ENCODE measurements at places on chromosomes 5 and 9.

DNA sequence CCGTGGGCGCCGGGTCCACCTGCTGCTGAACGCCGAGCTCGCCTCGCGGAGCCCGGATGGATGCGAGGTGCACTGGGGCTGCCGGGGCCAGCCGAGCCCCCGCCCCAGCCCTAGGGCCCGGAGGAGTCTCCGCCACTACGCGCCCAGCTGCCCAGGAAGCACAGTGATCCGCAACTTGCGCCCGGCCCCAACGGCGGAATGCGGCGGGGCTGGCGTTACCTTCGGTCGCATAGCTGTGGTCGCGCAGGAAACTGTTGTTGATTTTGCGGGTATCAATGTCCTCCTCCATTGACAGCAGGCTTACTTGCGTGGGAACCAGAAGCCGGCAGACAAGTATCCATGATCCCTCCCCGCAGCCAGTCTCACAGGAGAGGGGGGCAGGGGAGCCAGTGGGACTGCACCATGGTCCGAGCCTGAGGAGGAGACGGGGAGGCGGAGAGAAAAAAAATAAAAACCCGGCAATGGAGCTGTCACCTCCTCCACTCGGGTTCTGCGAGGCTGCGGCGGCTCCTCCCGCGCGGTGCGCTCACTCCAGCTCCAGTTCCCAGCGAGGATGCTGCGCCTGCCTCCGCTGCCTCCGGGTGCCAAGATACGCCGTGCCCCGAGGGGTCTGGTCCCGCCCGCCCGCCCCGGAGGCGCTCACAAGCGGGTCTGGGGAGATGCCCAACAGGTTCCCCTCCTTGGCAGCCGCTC, 628 bp downstream of the PPP2R2B start:
- DNase-seq = no peak

GRCh38 chr9:109132567-109133021, 12.8 kb upstream of the TMEM245 start:
- DNase-seq = no peak

DNA sequence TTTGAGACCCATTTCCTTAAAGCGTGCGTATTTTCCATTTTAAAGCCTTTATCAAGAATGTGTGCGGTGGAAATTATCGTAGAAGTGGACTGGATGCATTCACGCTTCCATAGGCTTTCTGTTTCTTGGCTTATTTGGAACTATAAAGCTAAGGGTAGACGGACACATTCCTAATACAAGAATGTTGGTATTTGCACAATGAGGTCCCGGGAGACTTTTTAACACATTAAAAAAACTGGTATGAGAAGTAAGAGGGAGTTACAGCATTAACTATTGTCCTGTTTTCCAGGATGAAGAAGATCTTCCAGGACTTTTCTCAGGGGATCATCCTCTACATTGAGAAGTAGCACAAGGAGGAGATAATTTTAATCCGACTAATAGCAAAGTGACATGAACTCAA, 653.0 kb downstream of the MTRR start:
- DNase-seq = no peak

DNA sequence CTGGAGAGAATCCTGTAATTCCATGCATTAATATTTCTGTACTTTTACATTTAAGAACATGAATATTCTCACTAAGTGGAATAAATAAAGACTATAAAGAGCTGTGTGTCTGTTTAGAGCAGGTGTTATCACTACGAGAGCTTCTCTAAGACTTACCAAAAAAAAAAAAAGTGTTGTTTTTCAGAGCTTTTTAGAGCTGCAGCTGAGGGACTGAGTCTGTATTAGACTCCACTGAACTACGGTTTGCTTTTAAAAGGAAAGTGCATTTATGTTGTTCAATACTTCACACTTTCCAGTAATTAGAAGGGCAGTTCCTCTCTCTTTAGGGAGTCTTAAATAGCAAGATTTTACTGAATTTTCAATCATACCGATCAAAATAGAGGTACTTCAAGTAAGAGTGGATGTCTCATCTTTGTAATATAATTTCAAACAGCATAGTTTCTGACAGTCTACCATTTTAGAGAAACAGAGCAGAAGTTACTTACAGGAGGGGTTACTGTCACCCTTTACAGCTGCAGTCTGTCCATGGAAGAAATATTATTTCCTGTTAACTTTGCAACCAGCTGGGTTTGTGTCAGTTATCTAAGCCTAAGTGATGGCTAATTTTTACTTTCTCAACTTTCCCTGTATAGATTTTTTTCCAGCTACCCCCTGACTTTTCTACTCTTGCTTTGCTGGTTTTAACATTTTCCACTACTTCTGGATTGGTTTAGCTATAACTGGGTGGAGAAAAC, 2.4 kb downstream of the SYK start:
- DNase-seq = no peak

GRCh38 chr9:88005240-88005639, 30.9 kb upstream of the CDK20 start:
- DNase-seq = no peak

DNA sequence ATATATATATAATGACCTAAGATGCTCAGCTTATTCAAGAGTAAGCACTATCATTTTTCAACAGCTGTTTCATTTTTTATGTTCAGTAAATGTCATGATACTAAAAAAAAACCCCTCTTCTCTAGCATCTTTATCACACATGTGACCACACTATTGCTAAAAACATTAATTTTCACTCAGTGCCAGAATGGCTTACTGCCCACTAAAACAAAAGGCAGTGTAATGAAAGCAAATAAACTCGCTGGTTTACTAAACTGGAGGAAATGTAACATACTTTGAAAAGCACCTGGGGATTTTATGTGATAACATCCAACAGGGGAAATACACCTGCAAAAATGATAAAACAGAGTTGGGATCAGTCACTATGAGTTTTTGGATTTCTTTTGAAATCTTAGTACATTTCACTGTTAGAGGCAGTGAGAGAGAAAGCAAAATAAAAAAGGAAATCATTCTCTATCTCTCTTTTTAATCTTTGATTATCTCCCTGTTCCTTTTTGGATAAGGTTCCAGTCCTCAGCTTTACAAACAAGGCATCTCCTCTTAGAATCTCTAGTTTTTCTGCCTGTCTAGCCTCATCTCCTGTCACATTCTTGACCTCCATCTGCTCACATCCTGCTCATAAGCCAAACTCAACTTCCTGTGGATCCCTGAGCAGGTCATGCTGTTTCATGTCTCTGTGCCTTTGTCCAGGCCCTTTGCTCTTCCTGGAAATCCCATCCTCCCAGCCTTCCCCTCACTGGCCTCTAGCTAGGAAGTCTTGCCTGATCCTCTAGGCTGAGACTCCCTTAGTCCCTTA, 338.0 kb downstream of the MAN2A1 start:
- no peak for DNase-seq

GRCh38 chr5:173180331-173180730, 36.0 kb downstream of the BNIP1 start:
- no peak for DNase-seq

- no peak for DNase-seq
These were observed 244.6 kb downstream of the DMRT2 start for GRCh38 chr9:1294641-1295258.

DNA sequence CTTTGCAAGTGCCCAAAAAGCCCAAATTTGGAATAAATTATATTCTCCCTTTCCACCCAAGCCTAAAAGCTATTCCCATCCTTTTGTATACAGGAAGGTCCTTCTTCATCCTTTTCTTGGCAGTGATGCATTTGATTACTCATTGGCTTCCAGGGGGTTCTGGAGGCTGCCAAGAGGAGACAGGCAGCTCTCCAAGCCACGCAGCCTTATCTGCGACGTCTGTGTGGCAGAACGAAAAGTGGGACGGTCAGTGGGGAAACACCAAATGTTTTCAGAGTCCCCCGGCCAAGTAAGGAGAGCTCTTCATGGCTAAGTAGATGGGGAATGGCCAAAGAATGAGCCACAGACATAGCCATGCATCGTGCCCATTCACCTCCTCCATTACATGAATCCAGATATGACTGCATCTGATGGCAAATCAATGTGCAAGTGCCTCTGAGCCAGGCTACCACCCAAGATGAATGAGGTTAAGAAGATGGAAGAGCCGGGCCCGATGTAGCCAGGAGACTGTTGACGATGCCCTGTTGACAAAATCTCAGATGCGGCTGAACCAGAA, 12.1 kb downstream of the ADAM19 start:
- DNase-seq = peak; percentile 27

DNA sequence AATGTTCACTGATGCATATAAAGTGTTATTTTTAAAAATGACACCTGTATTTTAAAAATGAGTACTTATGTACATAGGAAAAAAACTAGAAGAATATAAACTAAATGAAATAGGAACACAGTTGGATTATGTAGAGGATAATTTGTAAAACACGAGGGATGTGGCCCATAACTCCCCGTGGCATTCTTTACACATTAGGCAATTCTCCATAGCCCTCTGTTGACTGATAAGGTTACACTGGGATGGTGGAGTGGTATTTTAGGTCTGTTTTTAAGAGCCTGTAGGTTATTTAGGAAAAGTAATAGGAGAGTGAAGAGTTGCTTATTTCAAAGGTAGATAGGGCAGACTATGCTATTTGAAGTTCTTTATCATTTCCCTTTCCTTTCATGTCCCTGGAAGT, 1.8 kb downstream of the CAVIN4 start:
- no peak for DNase-seq

DNA sequence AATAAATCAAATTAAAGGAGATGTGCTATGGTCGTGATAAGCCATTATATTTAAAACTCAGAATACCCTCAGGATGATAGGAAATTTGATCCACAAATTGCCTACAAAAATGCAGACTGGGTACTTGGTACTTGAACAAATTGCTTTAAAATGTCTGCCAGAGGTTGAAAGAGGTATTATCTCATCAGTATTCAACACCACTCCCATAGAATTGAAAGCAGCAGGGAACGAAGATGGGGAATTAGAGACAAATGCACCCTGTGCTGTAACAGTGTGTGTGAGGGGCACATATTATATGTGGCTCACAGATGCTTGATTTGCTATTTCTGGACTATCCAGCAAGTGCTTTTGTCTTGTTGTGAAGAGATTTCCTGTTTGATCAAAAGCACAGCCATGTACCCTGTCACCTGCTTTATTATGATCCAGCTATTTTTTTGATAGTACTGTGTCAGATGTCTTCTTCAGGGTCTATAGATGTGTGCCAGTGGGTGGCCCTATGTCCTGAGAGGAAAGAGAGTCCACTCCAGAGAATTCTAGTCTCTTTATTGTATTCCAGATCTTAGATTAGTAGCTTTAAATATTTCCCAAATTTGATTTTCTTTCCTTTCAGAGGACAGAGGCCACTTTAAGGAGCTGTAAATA, 120.1 kb downstream of the XRCC4 start:
- no peak for DNase-seq

DNA sequence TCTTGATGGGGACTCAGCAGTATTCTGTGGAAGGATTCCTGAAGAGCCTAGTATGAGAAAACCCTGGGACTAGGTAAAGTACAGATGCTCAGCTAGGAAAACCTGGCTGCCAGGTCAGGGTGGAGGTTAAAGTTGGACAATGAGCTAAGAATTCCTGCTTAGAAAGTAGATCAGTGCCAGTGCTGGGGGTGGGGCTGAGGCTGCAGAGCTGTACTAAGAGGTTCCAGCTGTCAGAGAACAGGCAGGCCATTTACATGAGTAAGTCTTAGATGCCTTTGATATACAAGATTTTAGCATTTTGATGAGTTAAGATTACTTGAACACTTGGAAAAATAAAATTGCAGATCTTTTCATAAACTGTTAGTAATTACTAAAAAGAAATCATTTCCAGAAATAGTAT, 332.3 kb upstream of the NUDT12 start:
- peak; percentile 15 for DNase-seq

GRCh38 chr5:140673187-140673976, at the start of gene DND1:
DND1 (minus strand) TSS chr5:140673576; CDS start chr5:140673542, 34 bp downstream.
- DNase-seq = no peak

- DNase-seq = peak; percentile 3
These were observed 52.0 kb downstream of the EXD3 start for GRCh38 chr9:137370865-137371520.

- no peak for DNase-seq
These were observed 68.5 kb upstream of the RAI14 start for GRCh38 chr5:34587355-34588241.

- DNase-seq = peak; percentile 34
These were observed 4.3 kb downstream of the LCP2 start for GRCh38 chr5:170293273-170293672.

- no peak for DNase-seq
These were observed 50.3 kb downstream of the PHAX start for GRCh38 chr5:126651013-126651577.

GRCh38 chr5:124706729-124707361, 39.6 kb downstream of the ZNF608 start:
- no peak for DNase-seq

DNA sequence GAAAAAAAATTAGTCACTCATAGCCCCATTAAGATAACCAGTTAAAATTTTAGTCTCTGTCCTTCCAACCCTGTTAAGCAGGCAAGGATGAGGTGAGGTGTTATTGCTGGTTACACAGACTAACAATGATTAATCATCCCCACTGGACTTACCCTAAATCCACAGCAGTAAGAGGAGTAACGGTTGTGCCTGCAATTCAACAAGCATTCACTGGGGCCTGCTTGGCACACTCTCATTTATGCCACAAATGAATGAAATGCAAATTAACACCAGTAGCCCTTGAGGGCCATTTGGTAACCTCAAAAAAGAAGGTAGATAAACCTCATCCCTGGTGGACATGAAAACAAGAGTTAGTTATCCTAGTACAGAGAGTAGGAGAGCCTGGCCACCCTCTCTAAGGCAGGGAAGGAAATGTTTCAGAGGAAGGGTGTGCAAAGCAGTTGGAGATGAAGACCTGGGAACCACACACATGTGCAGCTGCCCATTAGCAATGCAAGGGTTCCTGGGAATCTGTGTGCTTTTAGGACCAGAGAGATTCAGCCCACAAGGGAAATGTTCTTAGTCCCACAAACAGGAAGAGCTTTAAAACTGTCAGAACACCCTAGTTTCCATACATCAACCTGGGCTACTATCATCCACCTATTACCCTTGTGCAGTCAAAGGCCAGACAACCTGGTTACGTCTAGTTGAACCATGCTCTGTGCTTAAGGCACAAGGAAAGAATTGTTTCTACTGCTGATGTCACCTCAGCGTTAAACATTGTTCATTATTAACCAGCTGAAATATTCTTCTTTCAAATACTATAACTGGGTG, 7.7 kb downstream of the LHFPL2 start:
- no peak for DNase-seq

DNA sequence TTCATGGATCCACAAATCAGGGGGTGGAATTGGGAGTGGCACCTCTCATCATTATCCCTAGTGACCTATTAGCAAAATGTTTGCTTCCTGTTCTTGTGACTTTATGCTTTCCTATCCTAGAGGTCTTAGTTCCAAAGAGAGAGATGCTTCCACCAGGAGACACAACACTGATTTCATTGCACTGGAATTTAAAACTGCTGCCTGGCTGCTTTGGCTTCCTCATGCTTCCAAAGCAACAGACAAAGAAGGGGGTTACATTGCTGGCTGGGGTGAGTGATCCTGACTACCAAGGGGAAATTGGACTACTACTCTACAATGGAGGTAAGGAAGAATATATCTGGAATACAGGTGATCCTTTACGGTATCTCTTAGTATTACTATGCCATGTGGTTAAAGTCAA, 69.2 kb upstream of the SH3GL2 start:
- DNase-seq = no peak

GRCh38 chr5:150560401-150561191, 52.7 kb downstream of the NDST1 start:
- peak; percentile 78 for DNase-seq
